AG04449 (cell line): ENCODE measurements at places on chromosomes 7 and 10.

DNA sequence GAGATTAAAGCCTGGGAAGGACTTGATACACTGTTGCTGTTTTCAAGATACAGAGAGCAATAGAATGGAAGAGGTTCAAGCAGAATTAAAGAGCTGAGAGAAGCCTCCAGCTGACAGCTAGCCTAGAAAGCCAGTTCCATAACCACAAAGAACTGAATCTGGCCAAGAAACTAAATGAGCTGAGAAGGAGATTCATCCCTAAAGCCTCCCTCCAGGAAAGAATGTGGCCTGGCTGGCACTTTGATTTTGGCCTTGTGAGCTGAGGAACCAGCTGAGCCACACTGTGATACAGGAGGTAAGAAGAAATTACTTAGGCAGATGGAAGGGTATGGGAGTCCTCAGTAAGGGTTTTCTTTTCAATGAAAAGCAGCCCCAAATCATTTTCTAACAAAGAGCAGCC lies 324.1 kb downstream of the PHF14 start:
- no peak for DNase-seq

GRCh38 chr7:141557360-141557759 lies 6.2 kb downstream of the AGK start:
- DNase-seq: no peak

GRCh38 chr10:12419262-12419847 lies 70.0 kb downstream of the CAMK1D start:
- peak; percentile 91 for DNase-seq

DNA sequence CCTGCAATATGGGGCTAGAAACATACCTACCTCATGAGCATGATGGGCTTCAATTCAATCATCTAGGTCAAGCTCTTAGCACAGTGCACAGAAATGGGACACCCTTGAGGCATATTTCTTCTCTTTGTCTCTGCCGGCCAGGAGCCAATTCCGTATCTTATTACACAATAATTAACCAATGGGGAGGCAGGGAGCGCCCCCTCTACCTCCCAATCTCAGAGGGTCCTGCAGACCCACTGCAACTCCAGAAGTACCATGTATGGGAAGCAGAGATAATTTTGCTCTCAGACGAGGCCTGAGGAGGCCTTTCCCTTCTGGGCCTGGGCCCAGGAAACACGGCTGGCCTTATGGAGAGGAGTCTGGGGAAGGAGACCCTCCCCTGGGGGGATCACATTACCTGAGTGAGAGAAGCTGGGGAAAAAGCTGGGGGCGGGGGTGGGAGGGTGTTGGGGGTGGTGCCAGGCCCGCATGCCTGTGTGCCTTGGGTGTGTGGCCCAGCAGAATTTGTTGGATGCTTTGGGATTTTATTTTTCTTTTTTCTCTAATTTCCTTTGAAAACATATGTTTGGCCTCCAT lies 155.5 kb downstream of the UBE2H start:
- DNase-seq: no peak

- DNase-seq: no peak
These were observed at the start of gene PSD for GRCh38 chr10:102418622-102419268. TSS of gene PSD (minus strand) at chr10:102418785. CDS start at chr10:102417038, 1,747 bp downstream.

DNA sequence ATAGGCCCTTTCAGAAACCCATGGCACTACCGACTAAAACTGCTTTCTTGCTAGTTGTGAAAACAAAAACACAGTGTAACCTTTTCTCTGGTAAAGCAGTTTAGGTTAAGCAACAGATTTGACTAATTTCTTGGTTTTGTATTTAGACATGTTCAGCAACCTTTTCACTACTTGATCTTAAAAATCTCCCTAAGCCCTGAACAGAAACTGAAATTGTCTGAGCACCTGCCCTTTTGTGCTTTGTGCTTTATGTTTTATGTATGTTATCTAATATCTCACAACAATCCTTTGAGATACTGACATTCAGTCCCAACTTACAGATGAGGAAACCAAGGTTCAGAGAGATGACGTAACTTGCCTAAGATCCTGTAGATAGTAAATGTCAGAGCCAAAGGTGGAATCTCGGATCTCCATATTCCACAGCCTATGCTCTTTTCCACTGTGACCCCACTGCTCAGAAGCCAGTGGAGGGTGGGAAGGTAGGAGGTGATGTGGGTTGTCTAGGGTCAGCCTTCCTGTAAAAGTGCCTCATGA lies 146.6 kb downstream of the LCOR start:
- DNase-seq: no peak

- DNase-seq: no peak
These were observed 138.1 kb downstream of the ARL5B start for GRCh38 chr10:18797286-18797685.

GRCh38 chr7:129496653-129497052 lies 5.7 kb upstream of the SMKR1 start:
- no peak for DNase-seq
